ENCODE measurements at places on chromosomes 3 and 15. TPM values are rescaled to one million over a fixed set of nuclear protein-coding genes. Genes with fewer than 3 reads are reported as not detected.

The ACKR2 gene
- polyA plus RNA-seq, result 1.8 TPM

DNA sequence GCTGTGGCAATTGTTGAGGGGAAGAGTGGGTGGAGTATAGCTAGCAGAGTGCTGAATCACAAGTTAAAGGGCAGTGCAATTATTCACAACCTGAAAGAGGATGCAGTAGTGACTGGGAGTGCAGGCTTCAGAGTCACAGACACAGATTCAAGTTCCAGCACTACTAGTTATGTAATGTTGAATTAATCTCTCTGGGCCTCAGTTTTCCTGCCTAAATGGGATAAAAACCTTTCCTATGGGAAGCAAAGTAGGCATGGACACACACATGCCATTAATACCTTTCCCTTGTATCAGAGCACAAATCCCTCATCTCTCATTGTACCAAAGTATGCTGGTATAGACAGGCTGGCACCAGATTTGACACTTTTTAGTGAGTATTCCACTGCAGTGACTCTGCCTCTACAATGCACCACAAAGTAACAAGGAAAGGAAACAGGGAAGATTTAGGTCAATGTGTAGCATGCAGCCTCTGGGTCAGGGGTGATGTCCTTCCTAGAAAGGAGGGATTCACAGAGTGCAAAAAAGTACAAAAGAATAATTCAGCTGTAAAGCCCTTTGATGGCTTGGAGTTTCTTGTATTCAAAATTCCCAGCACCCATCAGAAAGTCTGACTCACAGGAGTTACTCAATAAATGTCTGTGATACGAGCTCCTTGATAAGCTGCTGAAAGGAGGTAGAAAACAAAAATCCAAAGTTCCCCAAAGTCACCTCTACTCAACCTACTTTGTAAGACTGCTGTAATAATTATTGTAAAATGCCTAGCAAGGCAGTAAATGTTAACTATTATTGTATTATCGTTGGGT lies 507.5 kb upstream of the TGFBR2 start:
- no peak for DNase-seq

The PFKFB4 gene
- polyA plus RNA-seq, result 5.8 TPM

The OCA2 gene
- 9.2 TPM for polyA plus RNA-seq

The USP50 gene
- polyA plus RNA-seq, result 0.89 TPM

DNA sequence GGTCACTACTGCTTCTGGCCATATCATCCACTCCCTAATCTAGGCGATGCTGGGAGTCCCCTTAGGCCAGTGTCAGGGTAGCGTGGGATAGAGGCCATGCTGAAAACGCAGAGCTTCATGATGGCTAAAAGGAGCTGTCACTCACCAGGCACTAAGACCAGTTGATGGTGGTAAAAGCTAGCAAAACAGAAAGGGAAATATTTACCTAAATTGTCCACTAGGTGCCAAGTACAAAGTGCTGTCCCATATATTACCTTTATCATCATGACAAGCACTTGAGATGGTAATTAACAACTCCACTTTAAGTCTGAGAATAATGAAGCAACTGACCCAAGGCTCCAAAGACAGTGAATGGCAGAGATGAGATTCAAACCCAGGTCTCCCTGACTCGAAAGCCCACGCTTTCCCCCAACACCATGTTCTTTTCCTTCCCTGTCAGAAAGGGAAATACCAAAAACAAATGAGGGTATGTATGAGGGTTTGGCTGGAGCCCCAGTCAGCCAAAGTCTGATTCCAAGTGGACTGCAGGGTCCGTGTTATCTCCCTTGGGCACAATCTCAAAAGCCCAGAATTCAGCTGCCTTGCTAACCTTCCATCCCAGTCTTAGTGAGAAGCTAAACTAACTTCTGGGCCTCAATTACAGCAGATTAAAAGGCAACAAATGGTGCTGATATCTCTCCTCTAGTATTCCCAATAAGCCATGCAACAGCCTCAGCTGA lies 84.7 kb downstream of the RBPMS2 start:
- no peak for DNase-seq

The SPINT1 gene
- polyA plus RNA-seq, result 65.7 TPM

- DNase-seq, result no peak
These were observed 7.6 kb downstream of the LPCAT4 start for GRCh38 chr15:34359416-34359815.

DNA sequence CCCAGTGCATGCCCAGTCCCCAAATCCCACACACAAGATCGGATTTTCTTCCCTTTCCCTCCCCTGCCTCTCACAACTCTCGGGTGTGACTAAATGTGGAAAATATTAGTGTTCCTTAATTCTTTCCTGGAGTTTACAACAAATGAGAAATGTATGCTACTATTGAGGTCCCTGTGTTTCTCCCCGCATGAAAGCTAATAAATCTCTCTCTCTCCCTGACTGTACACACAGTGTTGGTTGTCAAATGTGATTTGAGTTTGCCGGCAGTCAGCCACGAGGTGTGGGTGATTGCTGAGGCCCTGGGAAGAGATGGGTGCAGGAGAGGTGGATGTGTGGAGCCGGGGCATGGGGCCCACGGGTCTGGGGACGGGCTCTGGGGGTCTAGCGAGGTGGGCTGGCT lies 161.4 kb upstream of the IQSEC1 start:
- DNase-seq, result no peak

The DCUN1D1 gene
- polyA plus RNA-seq, result 47.3 TPM

The ANKUB1 gene
- 0.36 TPM for polyA plus RNA-seq

DNA sequence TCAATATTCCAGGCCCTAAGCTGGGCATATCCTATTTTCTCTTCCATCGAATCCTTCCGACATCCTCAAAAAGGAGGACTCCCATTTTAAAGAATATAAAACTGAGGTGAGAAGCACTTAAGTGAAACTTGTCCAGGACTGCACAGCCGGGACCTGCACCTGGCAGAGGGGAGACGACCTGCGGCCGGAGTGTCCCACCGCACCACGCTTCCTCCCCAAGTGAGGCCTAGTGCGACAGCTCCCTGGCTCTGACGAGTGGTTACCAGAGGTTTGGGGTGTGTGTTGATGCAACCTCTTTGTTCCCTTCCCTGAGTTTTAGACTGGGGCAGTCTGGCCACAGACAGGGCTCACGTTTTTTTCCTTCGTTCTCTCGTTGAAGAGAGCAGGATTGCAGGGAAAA lies 24.9 kb upstream of the ATP2B2 start:
- DNase-seq, result no peak

All from left renal cortex interstitium (tissue), 4 donors.